ENCODE measurements at places on chromosomes 13 and 19.

DNA sequence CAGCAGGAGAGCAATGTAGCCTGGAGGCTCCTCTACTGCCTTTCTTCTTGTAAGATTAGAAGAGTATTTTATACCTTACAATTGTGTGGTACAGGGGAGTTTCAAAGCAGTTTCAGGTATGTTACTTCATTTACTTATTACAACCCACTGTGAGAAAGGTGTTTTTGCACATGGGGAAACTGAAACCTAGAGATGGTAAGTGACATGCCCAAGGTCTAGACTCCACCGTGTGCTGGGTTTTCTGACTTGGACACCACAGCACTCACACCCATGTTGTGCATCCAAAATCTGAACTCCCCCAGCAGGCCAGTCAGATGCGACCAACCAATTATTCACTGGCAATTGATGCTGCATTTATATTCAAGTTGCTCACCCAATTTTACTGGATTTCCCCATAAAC, 22.8 kb downstream of the ERICH6B start:
- DNase-seq = no peak

GRCh38 chr19:38199340-38199739, 24.7 kb downstream of the DPF1 start:
- no peak for DNase-seq

DNA sequence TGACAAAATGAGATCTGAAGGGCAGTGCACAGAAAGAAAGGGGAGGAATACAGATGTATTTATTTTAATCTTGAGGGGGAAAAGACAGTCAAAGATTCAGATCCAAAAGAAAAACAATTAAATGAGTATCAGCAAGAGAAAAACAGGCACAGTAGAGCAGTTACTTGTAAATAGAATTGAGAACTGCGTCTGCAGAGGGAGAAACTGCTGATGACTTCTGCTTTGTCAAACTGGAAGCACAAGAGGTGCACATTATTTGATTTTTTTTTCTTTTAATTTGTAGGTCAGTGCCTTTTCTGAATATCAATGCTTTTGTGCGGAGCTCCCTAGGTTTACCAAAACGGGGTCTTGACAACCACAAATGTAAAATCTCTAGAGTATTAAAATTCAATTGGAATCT, 37.3 kb downstream of the EFNB2 start:
- no peak for DNase-seq

DNA sequence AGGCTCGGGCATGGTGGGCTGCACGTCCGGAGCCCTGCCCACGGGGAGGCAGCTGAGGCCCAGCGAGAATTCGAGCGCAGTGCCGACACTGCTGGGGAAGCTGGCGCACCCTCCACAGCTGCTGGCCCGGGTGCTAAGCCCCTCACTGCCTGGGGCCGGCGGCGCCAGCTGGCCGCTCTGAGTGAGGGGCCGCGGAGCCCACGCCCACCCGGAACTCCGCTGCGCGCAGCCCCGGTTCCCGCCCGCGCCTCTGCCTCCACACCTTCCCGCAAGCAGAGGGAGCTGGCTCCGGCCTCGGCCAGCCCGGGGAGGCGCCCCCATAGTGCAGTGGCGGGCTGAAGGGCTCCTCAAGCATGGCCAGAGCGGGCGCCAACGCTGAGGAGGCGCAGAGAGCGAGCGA, 2080.4 kb downstream of the PCDH9 start:
- DNase-seq = no peak

DNA sequence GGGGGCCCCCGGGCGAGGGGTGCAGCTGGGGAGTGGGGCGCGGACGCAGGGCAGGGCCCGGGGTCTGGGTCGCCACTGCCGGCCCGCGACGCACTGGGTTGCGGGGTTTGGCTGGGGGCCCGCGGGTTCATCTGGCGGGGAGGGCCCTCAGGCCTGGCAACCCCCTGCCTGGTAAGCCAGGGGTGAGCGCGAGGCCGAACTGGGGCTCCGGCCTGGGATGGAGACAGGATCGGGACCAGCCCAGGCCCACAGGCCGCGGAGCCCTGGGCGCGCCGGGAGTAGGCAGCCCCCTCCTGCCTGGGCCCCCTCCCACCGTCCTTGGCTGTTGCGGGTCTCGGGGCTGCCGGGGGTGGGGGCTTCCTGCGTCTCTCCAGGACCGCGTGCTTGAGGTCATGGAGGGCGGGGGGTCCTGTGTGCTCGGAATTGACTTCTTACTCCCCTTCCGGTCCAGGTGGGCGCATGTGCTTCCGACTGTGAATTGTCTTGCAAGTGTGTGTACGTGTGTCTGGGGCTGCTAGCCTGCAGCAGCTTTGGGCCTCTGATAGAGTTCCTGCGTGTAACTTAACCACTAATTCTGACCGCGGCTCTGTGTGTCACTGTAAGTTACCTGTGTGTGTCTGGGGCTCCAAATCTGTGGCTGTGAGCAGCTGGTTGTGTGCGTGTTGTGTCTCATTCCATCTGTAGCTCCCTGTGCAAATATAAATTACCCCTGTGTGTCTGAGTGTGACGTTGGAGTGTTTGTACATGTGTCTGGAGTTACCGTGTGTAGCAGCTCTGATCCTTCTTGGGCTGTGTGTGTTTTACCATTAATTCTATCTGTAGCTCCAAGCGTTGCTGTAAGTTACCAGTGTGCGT, 751 bp downstream of the GRAMD1A start:
- DNase-seq = peak; percentile 77

DNA sequence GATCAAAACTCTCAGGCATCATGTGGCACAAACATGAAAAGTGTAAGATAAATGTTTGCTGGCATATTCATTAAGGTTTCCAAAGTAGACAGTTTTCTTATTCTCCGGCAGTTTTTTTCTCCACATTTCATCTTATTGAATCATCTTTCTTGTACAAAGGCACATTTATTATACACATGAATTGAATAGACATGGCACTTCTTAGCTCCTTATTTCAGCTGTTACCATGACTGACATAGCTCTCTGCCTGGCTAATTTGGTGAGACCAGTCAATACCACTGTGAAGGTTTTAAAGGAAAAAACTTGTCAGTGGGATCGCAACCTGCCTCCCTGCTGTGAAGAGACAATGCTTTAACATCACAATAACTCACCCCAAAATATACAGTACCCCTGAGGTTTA, 285.0 kb upstream of the PCDH20 start:
- no peak for DNase-seq

- DNase-seq = peak; percentile 99
Measured at GRCh38 chr19:16324384-16325160, at the start of gene KLF2. KLF2 (plus strand) TSS chr19:16324826; CDS start chr19:16324924, 98 bp downstream.

- no peak for DNase-seq
Measured at GRCh38 chr13:48806522-48806921, 152.8 kb downstream of the CYSLTR2 start.

GRCh38 chr19:18203408-18203862, 407 bp downstream of the RAB3A start:
- DNase-seq = no peak

Data from hematopoietic multipotent progenitor cell (in vitro differentiated cells).